ENCODE measurements at places on chromosomes 12 and 14. TPM values are rescaled to one million over a fixed set of nuclear protein-coding genes. Genes with fewer than 3 reads are reported as not detected.

DNA sequence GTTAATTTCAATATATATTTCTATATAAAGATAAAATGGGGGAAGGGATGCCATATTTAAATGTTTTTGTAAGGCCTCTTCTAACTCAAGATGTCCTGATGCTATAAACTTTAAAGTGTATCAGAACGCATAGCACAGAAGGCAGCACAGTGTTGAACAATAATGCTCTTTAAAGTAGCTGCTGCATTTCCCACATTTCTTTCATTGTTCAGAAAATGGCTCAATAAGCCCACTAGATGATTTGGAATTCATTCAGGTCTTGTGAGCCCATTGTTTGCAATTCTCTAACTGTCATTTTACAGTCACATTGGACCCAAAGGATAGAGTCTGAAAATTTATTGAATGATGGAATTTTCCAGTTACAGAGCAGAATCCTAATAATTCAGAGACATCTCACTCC, 64.0 kb upstream of the PCED1B start:
- peaks cover 65% of the 10 kb centered on the region for H3K4me1 ChIP-seq
- no peak for DNase-seq
- no peak overlapping the region for H3K27ac ChIP-seq

Gene APOF
- total RNA-seq = not detected

DNA sequence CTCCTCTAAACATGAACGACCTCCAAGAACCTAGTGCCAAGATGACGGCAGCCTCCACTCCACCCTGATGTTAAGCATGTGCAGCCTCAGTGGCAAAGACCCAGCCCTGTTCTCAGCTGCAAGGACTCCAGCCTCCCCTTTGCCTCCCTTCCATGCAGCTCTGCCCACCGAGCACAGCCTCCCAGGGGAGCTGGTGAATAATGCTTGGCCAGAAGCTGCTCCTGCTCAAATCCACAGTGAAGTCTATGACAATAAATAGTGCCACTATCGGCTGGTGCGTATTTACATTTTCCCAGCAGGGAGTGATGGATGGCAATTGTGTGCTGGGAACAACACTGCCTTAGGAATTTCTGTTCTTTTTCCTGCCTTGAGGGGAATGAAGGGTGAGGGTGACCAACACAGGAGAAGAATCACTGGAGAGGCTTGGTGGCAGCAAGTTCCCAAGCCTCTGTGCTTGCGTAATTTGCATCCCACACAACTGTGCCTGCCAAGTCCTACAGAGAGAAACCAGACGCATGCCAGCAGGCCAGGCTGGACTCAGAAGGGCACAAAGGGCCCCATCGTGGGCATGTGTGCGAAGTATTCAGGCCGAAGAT, 29.9 kb upstream of the TC2N start:
- peaks cover 21% of the 10 kb centered on the region for H3K4me1 ChIP-seq
- H3K4me3 ChIP-seq = no peak overlapping the region
- DNase-seq = peak; percentile 34
- no peaks in the 10 kb centered on the region for H3K27me3 ChIP-seq
- peak overlapping the region; percentile 42 for H3K27ac ChIP-seq
- H3K36me3 ChIP-seq = peaks cover 5% of the 10 kb centered on the region

Gene CD163
- not detected for total RNA-seq

- DNase-seq = no peak
- no peaks in the 10 kb centered on the region for H3K4me1 ChIP-seq
- H3K27me3 ChIP-seq = peaks cover 1% of the 10 kb centered on the region
These were observed 774 bp downstream of the SERPINA11 start for GRCh38 chr14:94451826-94452225.

Gene NGB
- total RNA-seq = not detected

GRCh38 chr14:58662018-58662417, 24.3 kb downstream of the DACT1 start:
- H3K4me1 ChIP-seq = peaks cover 14% of the 10 kb centered on the region
- no peak overlapping the region for H3K4me3 ChIP-seq
- no peaks in the 10 kb centered on the region for H3K36me3 ChIP-seq

DNA sequence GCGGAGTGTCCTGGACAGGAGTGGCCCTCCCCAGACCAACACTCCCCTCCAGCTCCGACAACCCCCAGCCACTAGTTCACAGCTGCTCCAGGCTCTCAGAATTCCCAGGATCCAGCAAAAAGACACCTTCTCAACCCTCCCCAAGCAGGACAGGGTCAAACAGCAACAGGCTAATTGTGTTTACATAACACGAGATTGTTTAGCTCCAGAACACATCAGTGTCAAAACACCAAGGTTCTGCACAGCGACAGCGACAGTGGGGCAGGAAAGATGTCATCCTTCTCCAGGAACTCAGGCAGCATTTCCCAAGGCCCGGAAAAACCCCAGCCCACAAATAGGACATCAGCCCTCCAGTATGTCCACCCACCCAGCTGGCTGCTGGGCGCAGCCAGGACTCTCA, 16.5 kb downstream of the ITPK1 start:
- no peak overlapping the region for H3K4me3 ChIP-seq
- DNase-seq = no peak
- H3K27me3 ChIP-seq = peaks cover 1% of the 10 kb centered on the region
- peaks cover 5% of the 10 kb centered on the region for H3K36me3 ChIP-seq
- no peaks in the 10 kb centered on the region for H3K4me1 ChIP-seq

DNA sequence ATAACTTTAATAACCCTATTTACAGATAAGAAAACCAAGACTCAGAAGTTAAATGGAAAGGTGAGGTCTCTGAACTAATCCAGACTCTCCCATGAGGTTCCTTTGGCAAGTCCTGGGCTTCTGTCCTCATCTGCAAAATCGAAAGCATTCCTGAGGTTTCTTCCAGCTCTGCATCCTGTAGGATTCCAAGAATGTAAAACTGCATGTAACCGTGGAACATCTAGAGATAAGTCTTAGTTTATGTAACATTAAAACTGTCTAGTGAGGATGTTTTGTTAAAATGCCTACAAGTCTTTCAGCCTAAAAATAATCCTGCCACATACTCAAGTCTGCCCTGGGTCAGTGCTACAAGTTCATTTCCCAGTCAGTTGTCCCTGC, 7.3 kb upstream of the ITFG2 start:
- H3K36me3 ChIP-seq = peaks cover 14% of the 10 kb centered on the region
- peak overlapping the region; percentile 68 for H3K27ac ChIP-seq
- no peak overlapping the region for H3K4me3 ChIP-seq
- no peak for DNase-seq
- peaks cover 12% of the 10 kb centered on the region for H3K4me1 ChIP-seq
- no peaks in the 10 kb centered on the region for H3K27me3 ChIP-seq

Gene FAM216A
- total RNA-seq = 16.8 TPM

DNA sequence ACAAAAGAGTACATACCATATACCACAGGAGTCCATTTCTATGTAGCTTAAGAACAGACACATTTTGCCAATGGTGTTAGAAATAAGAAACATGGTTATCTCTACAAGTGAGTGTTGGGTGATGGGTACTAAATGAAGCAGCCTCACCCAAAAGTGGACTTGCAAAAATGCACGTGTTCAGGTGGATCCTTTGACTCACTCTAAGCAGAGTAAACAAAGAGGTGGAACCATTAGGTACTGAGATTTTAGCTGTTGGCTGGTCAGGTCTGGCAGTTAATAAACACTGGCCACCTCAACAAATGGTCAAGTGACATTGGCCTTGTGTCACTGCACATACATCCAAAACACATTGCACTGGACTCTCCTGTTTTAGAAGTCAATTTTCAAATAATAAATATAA, 27.6 kb downstream of the EVL start:
- no peak overlapping the region for H3K4me3 ChIP-seq
- no peak overlapping the region for H3K27ac ChIP-seq
- H3K27me3 ChIP-seq = peaks cover 11% of the 10 kb centered on the region
- DNase-seq = no peak
- H3K4me1 ChIP-seq = peaks cover 14% of the 10 kb centered on the region

Gene GYS2
- not detected for total RNA-seq

Gene DDX24
- total RNA-seq = 188 TPM

DNA sequence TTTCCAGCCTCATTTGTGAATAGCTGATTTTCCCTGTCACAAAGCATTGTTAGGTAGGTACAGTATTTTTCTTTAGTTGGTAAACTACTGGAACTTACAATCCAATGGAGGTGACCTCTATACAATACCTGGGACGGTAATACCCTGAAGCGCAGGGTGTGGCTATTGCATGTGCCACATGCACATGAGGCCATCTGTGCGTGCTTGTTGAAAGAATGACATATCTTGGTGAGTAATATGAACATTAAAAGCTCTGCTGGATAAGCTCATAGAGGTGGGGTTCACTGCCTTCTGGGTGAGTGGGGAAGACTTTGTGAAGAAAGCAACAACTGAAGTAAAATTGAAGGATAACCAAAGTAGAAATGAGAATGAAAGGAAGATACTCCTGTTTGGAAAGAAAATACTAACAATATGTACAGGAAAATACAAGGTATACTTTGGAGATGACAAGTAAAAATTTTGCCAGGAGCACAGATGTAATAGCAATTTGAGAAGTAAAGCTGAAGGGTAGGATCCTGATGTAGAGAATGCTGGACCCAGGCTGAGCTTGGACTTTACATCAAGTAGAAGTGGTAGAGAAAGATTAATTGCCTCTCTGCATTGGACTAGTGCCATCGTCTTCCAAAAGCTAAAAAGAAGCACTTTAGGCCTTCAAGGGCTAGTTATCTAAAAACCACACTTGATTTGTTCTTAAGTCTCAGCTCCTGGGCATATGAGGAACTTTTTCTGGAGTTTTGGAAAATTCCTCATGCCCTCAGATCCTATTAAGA, 97.1 kb downstream of the SLC38A6 start:
- peaks cover 23% of the 10 kb centered on the region for H3K36me3 ChIP-seq
- peak overlapping the region; percentile 30 for H3K27ac ChIP-seq
- H3K27me3 ChIP-seq = no peaks in the 10 kb centered on the region
- H3K4me3 ChIP-seq = no peak overlapping the region
- no peak for DNase-seq

GRCh38 chr14:105067140-105067968, 2.1 kb upstream of the GPR132 start:
- H3K36me3 ChIP-seq = no peaks in the 10 kb centered on the region
- no peaks in the 10 kb centered on the region for H3K27me3 ChIP-seq
- no peak overlapping the region for H3K4me3 ChIP-seq
- H3K27ac ChIP-seq = 0 out of 2 replicates have a peak overlapping the region, but pooled peaks have one; percentile 36
- peaks cover 22% of the 10 kb centered on the region for H3K4me1 ChIP-seq

GRCh38 chr12:13288501-13288900, 92.0 kb downstream of the EMP1 start:
- no peaks in the 10 kb centered on the region for H3K36me3 ChIP-seq
- H3K27ac ChIP-seq = no peak overlapping the region
- H3K4me3 ChIP-seq = no peak overlapping the region
- H3K4me1 ChIP-seq = peaks cover 11% of the 10 kb centered on the region
- H3K27me3 ChIP-seq = peaks cover 3% of the 10 kb centered on the region

Gene PMCH
- total RNA-seq = not detected

Gene GUCY2C
- not detected for total RNA-seq

DNA sequence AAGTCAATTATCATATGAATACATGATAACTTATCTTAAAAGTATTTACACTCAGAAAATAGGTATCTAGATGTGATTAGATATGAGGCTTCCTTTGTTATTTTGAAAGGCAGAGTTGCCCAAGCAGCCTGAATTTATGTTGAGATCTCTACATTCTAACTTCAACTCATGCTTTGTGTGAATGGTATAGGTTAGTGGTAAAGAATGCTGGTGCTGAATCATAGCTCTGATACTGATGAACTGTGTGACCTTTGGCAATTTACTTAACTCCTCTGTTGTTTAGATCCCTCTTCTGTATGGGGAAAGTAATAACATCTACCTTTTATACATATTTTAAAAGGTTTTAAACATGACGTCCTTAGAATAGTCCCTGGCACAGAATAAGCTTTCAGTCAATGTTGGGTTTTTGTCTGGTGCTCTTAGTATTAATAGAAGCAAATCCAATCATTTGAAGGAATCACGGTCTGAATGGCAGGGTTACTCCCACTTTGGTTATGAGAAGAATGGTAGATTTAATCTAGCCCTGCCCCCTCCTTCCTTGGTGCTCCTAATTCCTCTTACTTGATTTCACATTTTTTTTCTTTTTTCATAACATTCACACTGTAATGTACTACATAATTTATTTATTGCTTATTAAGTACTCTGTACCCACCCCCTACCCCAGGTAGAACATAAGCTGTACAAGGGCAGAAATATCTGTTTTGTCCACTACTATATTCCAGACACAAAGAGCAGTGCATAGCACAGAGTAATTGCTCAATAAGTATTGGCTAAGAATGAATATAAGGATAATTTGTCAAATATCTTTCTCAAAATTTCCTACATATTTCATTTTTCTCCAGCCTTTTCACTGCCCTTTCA, 203.3 kb upstream of the KRR1 start:
- no peaks in the 10 kb centered on the region for H3K36me3 ChIP-seq
- no peak for DNase-seq
- no peak overlapping the region for H3K27ac ChIP-seq
- no peak overlapping the region for H3K4me3 ChIP-seq

Gene FGF23
- total RNA-seq = not detected

DNA sequence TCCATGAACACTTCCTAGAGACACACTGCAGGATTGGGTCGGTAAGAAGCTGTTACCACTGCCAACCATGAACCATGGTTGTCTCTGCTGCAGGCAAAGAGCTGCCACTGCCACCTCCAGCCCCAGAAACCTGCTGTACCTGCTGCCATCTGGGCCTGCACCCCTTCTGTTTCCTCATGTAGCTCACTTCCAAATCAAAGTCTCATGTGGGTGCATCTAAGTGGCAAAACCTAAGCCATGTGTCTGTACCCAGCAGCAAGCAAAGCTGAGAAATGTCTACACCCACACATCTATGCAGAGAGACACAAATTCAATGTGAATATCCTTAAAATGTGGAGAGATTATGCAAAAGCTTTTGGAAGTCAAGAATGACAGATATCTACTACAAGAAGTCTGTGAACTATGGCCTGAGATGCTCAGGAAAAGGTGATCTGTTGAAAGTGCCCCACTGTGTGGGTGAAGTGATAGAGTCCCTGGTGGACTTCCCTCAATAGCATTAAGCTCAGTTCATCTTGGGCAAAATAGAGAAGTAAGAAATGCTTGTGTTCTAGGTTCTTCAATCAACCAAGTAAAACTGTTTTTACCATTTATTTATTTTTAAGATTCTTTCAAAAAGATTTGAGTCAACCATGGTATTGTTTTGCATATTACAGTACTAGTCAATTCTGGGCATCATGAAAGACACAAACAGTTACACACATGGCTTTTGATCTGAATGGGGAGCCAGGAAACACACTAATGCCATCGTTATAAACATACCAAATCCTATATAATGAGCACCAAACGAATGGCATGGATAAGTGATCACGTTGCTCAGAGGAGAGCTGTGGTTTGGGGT, 64.4 kb downstream of the FOS start:
- H3K27me3 ChIP-seq = peaks cover 39% of the 10 kb centered on the region
- DNase-seq = no peak
- H3K36me3 ChIP-seq = no peaks in the 10 kb centered on the region
- H3K4me1 ChIP-seq = peaks cover 8% of the 10 kb centered on the region
- H3K4me3 ChIP-seq = no peak overlapping the region

DNA sequence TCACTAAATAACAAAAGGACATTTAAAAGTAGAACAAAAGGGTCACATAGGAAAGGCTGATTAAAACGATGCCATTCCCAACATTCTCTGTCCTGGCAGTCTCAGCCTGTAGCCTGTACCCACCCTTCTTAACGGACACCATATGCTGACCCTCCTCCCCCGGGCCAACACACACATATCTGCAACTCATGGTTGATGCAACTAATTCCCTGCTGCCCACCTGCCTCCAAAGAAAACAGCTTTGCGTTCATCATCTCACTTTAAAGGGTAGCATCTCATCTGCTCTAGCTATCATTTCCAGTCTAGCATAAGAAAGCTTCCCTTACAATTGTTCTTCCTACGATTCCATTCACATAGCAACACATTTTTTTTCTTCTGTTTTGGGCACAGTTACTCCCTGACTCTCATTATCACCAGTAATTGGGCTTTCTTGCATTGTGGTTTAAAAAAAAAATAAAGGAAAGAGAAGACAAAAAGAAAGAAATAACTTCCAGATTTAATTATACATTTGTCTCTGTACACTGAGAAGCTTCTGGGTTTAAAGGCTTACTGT, 92.9 kb downstream of the KCNC2 start:
- no peak overlapping the region for H3K27ac ChIP-seq
- DNase-seq = no peak
- H3K27me3 ChIP-seq = peaks cover 7% of the 10 kb centered on the region
- no peak overlapping the region for H3K4me3 ChIP-seq
